ENCODE measurements at places on chromosomes 13 and 19. TPM values are rescaled to one million over a fixed set of nuclear protein-coding genes. Genes with fewer than 3 reads are reported as not detected.

The MCEMP1 gene
- total RNA-seq = 0.44 TPM

The CDX2 gene
- not detected for total RNA-seq

DNA sequence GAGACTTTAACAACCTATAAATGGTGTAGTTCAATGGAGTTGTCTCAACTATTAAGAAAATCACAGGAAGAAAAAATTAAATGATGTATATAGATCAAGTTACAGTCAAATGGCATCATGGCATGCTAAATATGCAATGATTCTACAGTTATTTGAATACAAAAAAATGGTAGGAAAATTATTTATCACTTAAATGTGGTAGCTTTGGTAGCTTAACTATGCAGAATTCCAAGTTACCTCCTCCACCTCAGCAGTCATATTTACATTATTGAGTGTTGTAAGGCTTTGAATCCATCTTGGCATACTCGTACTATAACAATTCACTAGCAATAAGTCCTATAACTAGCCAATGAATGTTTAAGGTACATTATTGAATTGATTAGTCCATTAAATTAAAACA lies 36.8 kb downstream of the CAB39L start:
- H3K36me3 ChIP-seq = no peaks in the 10 kb centered on the region
- H3K27ac ChIP-seq = no peak overlapping the region
- no peak for DNase-seq
- no peaks in the 10 kb centered on the region for H3K4me1 ChIP-seq
- H3K27me3 ChIP-seq = no peaks in the 10 kb centered on the region
- no peak overlapping the region for H3K4me3 ChIP-seq

DNA sequence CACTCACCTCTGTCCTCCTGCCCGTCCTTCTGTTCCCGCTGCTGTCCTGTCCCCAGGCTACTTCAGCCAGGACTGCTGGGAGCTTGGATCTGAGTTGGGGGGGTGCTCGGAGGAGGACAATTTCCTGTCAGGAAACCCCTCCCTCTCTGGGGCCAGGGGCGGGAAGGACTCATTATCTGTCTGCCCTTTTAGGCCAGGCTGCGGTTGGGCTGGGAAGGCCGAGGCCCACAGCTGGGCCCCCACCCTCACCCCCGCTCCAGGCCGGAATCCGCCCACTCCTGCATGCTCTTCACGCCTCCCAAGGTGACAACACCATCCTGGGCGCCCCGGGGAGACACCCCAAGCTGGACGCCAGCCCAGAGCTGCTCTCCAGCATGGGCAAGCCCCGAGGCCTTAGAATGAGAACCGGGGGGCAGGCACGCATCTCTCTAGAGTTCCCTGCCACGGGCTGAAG lies at the start of gene EXOC3L2:
TSS of gene EXOC3L2 (minus strand) at position 74 of the 454 bp plus-strand sequence. CDS start 6,362 bp downstream, outside the sequence.
- no peaks in the 10 kb centered on the region for H3K36me3 ChIP-seq
- H3K4me1 ChIP-seq = no peaks in the 10 kb centered on the region
- peaks cover 10% of the 10 kb centered on the region for H3K27me3 ChIP-seq

DNA sequence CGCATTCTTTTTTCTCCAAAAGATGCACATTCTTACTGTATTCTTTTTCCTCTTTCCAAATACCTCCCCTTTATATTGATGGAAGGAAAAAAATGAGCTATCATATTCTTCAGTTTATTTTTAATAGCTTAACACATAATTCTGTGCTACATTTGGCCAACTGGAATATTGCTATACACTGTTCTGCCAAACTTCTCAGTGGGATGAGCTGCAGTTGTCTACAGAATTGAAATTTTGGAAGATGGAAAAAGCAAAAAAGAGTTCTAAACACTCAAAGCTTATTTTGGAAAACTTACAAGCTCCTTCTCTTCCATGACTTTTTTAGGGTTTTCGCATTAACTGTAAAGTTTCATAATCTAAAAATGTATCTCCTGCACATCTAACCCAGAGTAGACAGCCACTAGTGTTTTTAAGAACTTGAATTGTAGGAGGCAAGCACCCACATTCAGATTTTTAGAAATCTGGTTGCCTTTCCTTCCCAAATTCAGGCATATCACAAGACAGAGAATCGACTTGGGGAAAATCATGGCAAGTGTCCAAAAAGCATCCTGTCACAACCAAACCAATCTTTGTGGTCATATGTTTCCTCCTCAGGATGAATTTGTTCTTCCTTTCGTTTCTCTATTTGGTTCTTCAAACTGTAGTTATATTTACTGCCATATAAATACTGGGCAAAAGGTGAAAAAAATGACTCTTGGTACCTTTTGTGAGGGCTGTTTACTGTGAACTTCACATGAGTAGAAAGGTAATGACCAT lies 111.4 kb upstream of the FRY start:
- no peak for DNase-seq
- H3K4me3 ChIP-seq = no peak overlapping the region
- H3K27me3 ChIP-seq = no peaks in the 10 kb centered on the region
- no peaks in the 10 kb centered on the region for H3K4me1 ChIP-seq

All from MCF 10A (cell line).